ENCODE measurements at places on chromosomes 7 and 10.

DNA sequence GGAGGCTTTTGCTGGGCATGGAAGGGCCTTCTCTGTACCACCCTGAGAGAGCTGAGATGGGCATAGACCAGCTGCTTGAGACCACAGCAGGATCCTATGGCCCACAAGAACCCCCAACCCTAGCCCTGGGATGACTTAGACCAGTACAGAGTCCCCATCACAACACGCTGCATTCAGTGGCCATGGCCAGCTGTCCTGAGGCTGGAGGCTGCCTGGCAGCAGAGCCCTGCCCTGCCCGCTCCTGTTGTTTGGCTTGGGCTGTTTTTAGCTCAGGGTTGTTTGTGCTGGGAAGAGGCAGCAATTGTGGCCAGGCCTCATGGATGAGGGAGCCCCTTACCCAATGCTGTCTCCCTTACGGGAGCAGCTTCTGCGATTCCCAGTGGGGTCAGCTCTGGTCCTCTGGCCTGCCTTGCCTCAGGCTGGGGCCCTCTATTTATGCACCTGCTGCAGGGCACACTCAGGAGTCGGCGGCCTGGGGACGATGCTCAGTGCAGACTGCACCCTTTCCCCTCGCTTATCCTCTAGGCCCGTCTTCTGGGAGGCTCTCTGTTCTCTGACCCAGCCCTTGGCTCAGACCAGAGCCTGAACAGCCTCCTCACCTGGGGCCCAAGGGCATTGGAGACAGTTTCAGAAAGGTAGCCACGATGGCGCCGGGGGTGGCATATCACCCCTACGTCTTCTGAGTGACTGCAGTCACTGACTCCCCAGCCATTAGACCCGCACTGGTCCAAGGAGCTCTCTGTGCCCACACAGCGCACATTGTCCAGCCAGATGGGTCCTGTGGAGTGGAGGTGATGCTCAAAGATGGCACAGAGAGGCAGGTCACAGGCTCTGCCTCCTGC lies 6.3 kb downstream of the LOXL4 start:
- DNase-seq, result no peak

- DNase-seq, result no peak
Measured at GRCh38 chr10:60834401-60834800, 56.1 kb downstream of the CDK1 start.

DNA sequence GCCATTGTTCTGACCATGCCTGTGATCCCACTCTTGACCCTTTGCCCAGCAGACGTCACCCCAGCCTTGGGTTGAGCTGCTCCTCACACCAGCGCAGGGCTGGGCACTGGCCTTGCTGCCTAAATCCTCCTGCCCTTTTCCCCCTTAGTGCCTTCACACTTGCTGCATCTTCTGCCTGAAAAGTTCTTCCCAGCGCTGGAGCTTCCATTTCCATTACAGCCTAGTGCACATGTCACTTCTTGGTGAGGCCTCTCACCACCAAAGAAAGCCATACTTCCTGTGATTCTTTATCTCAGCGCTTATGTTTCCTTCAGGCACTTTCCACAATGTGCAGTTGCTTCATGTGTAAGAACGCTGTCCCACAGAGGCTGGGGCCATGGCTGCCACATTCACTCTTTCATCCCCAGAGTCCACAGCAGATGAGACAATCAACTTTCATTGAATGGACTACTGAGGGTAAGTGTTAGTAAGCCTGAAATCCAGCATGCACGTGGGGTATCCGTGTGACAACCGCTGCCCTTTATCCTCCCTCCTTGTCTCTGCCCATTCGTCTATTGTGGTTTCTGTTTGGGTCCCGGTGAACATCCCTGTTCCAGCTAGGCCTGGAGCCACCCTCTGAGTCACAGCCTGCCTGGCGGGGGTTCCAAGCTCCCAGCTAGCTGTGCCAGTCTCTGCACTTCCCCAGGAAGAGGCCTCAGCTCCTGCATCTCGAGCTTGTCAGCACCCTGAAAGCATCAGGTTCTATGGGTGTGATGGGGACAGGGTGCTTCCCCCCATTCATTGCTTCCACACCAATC lies 37.3 kb downstream of the ADRA2A start:
- no peak for DNase-seq

DNA sequence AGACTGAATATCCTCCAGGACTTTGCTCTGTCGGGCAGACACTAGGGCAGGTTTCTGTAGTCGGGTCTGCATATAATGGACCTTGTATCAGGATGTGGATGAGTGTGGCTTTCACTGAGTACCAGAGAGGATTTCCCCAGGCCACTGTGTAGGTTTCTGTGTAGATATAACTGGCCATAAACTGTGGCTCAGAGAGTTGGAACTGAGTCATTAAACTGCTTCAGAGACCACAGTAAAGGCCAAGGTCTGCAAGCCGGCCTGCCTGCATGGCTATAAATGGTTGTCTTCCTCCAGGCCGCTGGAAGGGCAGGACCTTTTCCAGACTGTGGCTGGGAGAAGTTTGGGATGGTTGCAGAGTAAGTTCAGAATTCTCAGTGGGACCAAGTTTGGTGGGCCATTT lies 16.9 kb downstream of the ZNF92 start:
- no peak for DNase-seq

DNA sequence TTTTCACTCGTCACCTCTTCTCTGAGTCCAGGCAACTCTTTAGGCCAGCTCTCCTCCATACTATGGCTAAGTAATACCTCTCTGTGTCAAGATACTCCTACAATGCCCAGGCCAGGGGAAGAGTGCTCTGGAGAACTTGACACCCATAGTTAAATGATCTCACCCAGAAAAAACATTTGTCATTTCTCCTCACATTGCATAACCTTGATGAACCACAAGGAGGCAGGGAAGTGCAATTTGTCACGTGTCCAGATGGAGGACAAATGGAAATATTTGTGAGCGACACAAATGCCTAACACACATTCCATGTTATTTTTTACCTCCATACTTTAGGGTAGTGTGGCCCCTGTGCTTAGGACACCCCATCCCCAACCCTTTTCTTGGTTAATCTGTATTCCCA lies 78.3 kb downstream of the HTR7 start:
- no peak for DNase-seq

DNA sequence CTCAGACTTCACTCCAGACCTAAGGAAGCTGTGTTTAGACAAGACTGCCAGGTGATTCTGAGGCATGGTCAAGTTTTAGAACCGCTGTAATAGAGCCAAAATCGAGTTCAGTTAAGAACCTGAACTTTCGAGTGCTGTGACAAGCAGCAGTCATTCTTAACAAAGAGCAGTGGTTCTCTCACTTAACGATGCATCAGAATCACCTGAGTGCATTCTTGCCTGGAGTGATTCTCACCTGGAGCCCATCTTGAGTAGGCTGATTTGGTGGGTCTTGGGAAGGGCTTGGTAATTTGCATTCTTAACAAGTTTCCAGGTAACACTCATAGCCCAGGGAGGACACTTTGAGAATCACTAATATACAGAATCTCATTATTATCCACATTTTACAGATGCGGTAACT lies 44.7 kb downstream of the PLXNA4 start:
- DNase-seq, result no peak

- DNase-seq, result no peak
Measured at GRCh38 chr10:23368816-23369640, 24.4 kb upstream of the C10orf67 start.

DNA sequence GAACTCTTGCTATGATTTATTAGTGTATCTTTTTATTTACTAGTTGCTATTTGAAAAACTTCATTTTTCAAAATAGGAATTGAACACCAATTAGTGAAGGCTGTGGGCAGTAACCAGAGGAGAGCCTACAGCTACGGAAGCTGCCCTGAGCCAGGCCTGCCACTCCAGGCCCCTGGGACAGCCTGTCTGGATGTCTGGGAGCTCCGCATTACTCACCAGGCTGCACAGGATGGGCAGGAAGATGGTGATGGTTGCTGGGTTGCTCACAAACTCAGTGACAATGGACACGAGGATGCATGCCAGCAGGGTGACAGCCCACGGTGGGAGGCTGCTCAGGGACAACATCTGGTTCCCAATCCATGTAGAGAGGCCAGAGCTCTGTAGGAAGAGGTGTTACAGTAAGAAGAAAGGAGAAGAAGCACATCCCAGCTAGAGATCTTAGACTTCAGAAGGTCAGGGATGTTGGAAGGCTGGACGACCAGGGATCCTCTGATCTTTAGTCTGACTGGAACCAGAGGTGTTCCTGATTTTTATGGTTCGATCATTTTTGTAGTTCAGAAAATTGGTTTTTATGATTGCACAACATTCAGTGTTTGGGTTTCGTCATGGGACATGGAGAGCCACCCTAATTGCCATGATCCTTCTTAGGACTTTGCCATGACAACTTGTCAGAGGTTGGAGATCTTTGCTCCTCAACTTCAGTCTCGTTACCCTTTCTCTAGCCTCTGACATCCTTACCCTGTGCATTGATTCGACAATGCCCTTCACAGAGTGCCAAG lies 23.2 kb downstream of the STMP1 start:
- DNase-seq, result no peak

DNA sequence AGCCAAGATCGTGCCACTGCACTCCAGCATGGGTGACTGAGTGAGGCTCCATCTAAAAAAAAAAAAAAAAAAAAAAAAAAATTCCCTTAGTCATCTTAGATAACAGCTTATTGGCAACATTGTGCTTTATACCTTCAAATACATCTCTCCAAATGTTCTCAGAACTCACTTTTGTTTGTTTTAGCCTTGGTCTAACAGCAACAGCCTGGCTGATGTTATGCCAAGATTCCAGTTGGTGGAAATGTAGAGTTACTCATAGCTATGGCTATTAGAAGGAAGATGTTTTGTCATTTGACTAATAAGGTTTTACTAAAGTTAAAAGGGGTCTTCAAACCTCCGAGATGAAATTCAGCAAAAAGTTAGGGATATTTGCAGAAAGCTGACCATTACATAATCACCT lies 481.4 kb downstream of the NEBL start:
- no peak for DNase-seq

DNA sequence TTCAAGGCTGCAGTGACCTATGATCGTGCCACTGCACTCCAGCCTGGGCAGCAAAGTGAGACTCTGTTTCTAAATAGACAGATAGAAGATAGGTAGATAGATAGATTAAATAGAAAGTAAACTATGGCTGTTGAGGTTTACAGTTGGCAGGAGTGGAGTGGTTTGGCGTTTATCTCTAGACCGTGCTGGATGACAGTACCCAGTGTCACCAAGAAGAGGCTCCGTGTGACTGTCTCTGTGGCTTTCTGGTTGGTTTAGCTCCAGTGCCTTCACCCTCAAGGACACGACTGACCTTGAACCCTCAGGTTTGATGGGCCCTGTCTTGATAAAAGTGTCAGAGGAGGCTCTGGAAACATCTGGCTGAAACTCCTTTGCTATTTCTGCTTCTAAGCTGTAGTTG lies 31.7 kb downstream of the CHST12 start:
- no peak for DNase-seq

GRCh38 chr10:116085323-116085722 lies 187.7 kb downstream of the GFRA1 start:
- no peak for DNase-seq

GRCh38 chr7:77185866-77186265 lies 13.8 kb downstream of the FGL2 start:
- no peak for DNase-seq

- no peak for DNase-seq
Measured at GRCh38 chr7:77269360-77270093, 69.9 kb upstream of the FGL2 start.

DNA sequence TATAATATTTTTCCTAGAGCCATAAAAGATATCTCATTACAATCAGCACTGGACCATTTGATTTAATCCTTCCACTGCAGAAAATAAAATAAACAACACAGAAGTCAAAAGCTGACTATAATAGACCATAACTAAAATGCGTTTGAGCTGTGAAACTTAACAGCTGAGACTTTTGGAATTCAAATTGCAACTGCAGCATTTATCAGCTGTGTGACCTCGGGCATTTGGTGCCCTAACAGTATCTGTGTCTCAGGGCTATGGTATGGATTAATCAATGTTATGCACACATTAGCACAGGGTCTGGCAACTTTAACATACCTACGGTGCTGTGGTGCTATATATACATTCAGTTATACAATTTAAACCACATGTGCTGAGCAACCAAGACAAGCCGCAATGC lies 160.1 kb downstream of the COL28A1 start:
- DNase-seq, result no peak

DNA sequence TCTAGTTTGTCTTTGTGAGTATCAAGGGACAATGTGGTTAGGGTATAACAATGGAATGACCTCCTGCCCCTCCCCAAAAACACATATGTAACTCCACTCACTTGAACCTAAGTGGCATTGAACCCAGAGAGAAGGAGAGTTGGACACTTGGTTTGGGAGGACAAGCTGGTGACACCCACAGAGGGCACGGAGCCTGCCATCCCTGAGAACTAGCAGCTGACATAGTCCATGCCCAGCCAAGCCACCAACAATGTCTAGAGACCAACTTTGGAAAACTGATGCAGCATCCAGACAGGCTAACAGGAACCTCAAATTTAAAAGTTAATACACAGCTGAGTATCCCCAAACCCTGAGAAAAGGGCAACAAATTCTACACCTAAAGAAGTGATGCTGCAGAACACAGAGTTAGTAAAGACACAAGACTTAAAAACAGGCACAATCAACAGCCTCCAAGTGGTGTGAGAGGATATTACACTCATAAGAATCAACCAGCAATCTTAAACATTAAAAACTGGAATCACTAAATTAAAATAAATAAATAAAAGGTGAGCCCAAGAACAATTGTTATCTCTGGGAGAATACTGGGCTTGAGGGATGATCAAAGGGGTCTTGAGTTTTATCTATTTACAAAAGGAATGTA lies 27.2 kb downstream of the NUDCD3 start:
- no peak for DNase-seq

DNA sequence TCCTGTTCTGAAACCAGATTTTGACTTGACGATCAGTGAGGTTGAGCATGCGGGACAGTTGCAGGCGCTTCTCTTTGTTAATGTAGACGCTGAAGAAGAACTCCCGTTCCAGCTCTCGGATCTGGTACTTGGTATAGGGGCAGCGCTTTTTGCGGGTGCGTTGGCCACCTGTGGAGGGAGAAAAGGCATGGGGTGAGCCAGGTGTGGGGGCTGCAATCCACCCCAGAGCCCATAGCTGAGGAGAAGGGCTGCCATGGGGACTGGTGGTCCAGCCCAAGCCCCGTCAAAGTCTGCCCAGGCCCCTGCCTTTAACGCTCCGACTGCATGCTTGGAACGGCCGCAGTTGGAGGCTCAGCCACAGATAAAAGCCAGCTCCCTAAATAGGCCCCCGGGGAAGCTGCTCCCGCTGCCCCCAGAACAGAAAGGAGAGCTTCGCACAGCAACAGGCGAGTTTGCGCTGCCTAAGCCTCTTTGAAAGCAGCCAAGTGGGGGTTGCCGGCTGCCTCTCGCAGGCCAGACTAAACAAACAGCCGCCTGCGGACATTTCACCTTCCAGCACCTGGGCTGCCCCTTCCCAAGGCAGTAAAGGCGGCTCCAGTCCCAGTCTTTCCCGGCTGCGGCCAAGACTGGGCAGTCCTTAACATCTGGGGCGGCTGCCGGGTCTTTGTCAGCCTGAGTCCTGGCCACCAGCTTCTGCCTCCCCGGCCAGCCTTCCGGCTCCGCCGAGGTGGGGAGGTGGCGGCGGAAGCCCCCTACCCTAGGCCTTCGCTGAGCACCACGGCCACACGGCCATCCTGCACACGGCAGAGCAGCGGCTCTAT lies 2.0 kb downstream of the HOXA11 start:
- DNase-seq, result no peak

Data from SK-N-DZ (cell line).